NCI-H510A (cell line): ENCODE measurements at places on chromosomes 6 and 20.

DNA sequence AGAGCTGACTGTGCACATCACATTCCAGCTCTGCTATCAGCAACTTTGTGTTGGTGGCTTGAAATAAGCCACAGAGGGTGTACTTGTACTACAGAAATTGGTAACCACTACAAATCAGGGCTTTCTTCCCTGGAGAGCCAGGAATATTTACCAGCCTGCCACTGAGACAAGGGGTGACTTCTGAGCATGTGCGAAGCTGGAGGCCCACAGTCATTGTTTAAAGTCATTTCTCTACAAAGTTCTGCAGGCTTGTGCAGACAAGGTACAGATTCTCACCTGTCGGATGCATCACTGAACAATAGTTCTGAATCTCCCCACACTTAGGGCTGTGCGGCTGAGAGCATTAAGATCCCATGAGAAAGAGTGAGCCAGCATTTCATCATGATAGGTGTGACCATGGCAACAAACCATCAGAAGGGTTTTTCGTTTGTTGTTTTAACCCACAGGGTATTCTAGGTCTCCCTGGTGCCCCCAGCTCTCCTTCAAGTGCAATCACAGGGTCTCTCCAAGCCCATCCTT, 292.8 kb downstream of the CDC5L start:
- DNase-seq = no peak

GRCh38 chr6:350371-350770, 41.2 kb upstream of the IRF4 start:
- no peak for DNase-seq

GRCh38 chr6:38326837-38327236, 312.9 kb downstream of the BTBD9 start:
- peak; percentile 5 for DNase-seq

- no peak for DNase-seq
Observed at GRCh38 chr6:109964949-109965348, 13.2 kb upstream of the GPR6 start.

GRCh38 chr6:54579011-54579410, 267.6 kb upstream of the FAM83B start:
- no peak for DNase-seq

- no peak for DNase-seq
Observed at GRCh38 chr6:158417760-158418098, 105.5 kb downstream of the TULP4 start.

- DNase-seq = peak; percentile 67
Observed at GRCh38 chr20:33211817-33212424, 5.2 kb upstream of the BPIFA3 start.

- no peak for DNase-seq
Observed at GRCh38 chr6:3015144-3015543, 15.4 kb downstream of the NQO2 start.
